ENCODE measurements at places on chromosomes 1 and 21.

- DNase-seq, result no peak
Measured at GRCh38 chr1:240577095-240577494, 34.9 kb downstream of the GREM2 start.

DNA sequence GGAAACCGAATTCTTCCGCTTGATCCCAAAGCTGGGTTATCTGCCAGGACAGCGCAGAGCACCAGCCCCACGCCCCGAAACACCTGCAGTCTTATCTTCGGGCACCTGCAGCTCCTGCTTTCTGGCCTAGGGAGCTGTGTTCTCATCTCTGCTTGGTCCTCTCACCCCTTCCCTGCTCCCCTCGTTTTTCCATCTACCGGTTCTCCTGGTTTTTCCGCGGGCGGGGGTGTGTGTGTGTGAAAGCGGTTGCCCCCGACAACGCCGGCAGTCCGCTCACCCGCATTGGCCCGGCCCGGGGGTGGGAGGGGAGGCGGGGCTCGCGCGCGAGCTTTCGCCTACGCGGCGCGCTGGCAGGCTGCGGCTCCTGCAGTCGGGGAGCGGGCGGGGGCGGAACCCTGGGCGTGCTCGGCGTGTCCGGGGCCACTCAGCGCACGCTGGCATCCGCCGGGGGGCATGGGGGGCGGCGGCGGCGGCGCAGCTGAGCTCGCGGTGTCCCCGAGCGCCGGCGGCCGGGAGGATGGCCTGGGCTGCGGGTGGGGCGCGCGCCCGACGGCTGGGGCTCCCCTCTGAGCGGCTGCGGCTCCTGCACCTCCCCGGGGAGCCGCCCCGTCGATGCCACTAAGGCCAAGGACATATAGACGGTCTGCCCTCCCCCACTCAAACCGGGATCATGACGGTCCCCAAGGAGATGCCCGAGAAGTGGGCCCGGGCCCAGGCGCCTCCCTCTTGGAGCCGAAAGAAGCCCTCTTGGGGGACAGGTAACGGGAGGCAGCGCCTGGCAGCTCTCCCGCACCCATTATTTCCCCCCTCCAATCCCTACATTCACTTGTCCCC is 3.2 kb downstream of the ATP8B2 start:
- DNase-seq, result no peak

- no peak for DNase-seq
Measured at GRCh38 chr1:220616836-220617235, 73.3 kb upstream of the C1orf115 start.

DNA sequence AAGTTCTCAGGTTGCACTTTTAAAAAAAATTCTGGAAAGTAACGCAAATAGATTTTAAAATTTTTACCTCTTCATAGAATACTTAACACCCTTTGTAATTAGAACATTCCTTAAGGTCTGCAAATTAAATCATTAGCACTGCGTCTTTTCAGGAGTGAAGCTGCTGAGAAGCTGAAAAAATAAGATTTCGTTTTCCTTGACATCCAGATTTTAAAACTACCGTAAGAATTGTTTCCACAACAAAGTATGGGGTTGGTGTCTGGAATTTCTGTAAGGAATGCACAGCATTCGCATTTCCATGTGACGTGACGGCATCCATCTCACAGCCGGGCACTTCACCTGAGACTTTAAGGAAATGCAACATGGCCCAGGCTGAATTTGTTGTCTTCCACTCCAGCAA is 76.3 kb upstream of the COX20 start:
- DNase-seq, result no peak

- no peak for DNase-seq
Measured at GRCh38 chr1:14677292-14677971, 78.9 kb downstream of the KAZN start.

DNA sequence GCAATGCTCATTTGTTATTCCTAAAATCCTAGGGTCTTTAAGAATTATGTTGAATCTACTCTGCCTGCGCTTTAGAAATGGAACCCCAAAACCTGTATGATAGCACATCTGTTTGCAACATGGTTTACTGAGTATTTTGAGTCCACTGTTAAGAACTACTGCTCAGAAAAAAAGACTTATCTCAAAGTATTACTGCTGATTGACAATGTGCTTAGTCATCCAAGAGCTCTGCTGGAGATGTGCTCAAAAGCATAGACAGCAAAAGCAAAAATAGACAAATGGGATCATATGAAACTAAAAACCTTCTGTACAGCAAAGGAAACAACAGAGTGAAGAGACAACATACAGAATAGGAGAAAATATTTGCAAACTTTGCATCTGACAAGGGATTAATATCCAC is 107.0 kb downstream of the CTH start:
- DNase-seq, result no peak

DNA sequence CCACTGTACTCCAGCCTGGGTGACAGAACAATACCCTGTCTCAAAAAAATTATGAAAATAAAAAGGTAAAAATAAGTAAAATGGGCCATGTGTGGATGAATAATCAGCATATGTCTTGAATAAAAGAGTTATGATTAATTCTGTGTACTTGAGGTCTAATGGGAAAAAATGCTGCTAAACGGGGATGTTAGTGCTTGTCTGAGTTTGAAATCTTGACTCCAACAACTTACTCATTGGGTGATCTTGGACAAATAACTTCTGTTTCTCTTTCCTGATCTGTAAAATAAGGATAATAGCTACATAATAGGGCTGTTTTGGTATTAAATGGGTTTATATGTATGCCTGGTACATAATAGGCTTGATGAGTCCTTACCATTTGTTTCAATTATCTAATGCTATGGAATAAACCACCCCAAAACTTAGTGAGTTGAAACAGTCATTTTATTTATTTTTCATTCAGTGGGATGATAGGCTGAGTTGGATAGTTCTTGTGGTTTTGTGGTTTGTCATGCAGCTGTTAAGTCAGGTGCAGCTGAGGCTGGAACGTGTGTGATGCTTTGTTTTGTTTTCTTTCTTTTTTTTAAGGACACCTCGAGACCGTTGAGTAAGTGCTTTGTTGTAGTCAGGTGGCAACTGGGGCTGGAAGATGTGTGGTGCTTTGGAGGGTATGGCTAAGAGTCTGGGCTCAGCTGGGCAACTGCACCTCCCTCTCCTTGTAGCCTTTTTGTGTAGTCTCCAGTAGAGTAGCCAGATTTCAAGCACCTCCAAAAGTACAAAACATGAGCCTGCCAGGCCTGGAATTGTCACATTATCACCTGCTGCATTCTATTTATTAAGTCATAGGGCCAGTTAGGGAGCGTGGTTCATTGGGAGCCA is 4.9 kb downstream of the MDM4 start:
- DNase-seq, result no peak

DNA sequence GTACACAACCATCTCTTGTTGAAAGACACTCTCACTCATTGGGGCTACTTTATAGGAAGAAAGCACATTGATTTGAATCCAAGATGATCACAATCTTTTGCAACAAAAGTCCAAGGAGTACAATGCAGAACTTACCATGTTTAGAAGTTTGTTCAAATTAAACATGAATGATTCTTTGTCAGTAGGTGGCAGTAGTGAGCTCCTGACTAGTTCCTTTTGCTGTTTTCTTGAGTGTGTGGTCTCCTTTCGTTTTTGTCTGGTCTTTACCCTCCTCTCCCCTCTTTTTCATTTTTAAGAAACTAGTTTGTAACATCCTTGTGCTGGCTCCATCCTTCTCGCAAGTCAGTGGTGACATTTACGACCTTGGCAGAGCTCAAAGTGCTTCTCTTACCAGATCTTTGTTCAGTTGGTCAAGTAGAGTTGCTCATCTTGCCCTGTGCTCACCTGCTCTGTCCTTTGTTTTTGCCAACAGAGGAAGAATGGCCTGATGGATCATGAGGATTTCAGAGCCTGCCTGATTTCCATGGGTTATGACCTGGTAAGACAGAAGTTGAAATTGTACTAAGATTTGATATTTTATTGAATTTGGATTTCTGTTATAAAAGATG is 35.7 kb upstream of the MTR start:
- no peak for DNase-seq

DNA sequence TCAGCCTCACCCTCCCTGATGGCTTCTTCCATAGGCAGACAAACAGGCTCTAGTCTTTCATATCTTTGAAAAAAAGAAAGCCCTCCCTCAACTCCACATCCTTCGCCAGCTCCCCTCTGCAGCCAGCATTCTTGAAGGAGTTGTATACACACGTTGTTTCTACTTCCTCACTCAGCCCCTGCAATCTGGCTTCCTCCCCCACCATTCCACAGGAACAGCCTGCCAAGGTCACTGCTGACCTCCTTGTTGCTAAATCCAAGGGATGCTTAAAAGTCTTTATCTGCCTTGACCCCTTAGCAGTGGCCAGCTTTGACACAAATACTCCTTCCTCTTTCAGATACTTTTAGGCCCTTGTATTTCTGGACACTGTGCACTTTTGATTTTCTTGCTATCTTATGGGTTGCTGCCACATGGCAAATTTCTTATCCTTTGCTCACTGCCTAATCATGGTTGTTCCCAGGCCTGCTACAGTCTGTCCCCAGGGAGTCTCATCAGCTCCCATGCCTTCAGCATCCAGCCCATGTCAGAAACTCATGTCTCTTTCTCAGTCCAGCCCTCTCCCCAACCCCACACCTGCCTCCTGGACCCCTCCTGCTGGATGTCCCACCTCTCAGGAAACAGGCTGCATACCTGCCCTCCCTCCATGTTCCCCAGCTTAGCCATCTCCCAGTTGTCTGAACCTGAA is 8.3 kb downstream of the FAM229A start:
- DNase-seq, result no peak

- no peak for DNase-seq
Measured at GRCh38 chr1:147757015-147757990, 3.1 kb downstream of the GJA5 start.

Data from non-pigmented ciliary epithelial cell (primary cell).